ENCODE measurements at places on chromosomes 2 and 18. TPM values are rescaled to one million over a fixed set of nuclear protein-coding genes. Genes with fewer than 3 reads are reported as not detected.

- no peak for DNase-seq
Measured at GRCh38 chr2:4873364-4873763, 818.8 kb upstream of the SOX11 start.

GRCh38 chr2:138221358-138221757, 257.1 kb downstream of the HNMT start:
- DNase-seq: no peak

UGT1A10 gene
- total RNA-seq: not detected

- no peak for DNase-seq
Measured at GRCh38 chr2:241289053-241289452, 26.4 kb downstream of the HDLBP start.

DNA sequence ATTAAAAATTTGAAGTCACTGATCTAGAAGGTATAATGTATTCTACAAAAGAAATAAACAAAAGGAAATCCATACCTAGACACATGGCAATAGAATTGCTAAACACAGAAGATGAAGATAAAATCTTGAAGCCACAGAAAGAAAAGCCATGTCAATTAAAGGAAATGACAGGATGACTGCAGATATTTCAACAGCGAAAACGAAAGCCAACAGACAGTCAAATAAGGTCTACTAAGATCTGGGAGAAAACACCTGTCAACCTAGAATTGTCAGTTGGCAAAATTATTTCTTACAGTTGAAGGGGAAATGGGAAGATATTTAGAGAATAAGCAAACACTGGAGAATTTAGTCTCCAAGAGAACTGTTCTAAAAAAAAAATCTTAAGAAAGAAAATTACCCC, 39.2 kb downstream of the NETO1 start:
- no peak for DNase-seq

DNA sequence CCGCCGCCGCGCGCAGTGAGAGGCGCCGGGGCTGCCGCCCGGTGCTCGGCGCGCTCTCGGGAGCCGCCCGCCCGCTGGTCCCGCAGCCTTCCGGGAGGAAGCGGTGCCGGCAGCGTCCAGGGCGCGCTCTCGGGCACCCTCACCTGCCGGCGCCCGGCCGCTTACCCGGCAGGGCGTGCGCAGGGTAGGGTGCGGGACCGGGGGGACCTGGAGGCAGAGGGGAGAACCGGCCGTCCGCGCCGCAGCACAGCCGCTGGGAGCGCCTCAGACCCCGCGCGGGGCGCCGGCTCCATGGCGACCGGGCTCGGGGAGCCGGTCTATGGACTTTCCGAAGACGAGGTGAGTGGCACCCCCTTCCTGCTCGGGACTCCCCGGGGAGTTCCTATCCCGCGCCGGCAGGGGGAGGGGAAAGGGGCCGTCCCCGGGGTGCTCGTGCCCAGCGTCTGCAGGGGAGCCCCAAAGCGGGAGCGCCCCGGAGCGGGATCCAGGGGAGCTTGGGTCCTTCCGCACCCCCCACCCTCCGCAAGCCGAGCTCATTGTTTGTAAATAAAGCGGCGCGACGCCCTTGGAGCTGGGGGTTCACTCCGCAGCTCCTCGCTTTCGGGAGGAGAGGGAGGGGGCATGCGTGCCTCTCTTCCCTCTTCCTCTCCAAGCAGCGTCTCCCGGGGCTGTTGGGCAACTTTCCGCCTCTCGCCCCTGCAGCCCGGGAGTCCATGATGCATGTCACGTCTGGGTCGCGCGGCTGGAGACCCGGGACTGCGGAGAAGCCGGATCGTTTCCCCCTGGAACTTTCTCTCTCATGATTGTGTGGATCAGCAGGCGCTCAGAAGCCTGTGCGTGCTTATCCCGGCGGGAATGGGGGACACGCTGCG, 580 bp downstream of the NEDD4L start:
- DNase-seq: peak; percentile 36

- DNase-seq: no peak
Measured at GRCh38 chr2:231398585-231398984, 3.1 kb downstream of the B3GNT7 start.

ZNF385B gene
- 3.4 TPM for total RNA-seq

DNA sequence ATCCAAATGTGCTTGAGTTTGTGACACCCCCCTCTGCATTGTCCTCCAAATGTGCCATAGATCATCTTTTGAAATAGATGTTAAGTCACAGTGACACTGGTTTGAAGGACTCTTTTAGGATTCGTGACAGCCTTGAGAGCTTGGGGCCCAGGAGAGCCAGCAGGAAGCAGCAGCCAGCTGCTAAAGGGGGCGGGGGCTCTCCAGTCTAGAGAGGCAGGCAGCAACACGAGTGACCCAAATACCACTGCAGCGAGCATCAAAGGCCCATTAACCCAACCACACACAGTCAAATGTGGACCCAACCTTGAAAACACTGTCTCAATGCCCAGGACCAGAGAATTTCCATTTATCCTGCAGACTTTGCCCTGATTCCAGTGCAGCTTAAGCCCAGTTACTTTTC, 75.6 kb downstream of the ZBTB7C start:
- no peak for DNase-seq

ASB1 gene
- 39.9 TPM for total RNA-seq

GRCh38 chr2:237217995-237218616, 132.4 kb downstream of the COPS8 start:
- no peak for DNase-seq

DNA sequence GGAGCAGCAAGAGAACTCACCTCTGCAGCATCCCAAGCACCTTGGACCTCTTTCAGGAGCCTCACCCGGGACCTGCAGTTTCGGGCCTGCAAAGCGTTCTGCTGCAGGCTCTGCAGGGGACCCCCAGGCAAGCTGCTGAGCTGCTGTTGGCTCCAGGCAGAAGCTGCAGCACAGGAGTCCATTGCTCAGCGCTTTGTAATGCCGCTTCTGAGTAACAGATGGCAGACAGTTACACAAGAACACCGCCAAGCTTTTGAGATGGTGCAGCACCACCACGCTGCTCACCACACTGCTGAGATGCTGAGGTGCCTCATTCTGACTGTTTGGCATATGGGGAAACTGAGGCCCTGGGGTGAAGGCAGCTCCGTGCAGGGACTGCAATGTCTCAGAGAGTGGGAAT, 1.9 kb upstream of the GALNT14 start:
- no peak for DNase-seq

DNA sequence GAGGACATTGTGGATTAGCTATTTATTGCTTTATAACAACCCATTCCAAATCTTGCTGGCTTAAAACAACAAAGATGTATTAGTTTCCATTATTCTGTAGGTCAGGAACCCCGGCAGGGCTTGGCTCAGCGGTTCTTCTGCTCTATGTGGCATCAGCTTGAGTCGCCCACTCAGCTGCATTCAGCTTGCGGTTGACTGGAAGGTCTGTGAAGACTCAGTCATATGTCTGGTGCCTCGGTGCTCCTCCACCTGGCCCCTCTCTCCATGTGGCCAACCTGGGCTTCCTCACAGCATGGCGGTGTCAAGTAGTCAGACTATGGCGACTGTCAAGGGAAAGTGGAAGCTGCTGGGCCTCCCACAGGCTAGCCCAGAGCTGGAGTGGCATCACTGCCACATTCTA, 48.6 kb downstream of the EMILIN2 start:
- no peak for DNase-seq

CYB5A gene
- 46.5 TPM for total RNA-seq

- DNase-seq: no peak
Measured at GRCh38 chr18:33682436-33682835, 104.4 kb downstream of the ASXL3 start.

DNA sequence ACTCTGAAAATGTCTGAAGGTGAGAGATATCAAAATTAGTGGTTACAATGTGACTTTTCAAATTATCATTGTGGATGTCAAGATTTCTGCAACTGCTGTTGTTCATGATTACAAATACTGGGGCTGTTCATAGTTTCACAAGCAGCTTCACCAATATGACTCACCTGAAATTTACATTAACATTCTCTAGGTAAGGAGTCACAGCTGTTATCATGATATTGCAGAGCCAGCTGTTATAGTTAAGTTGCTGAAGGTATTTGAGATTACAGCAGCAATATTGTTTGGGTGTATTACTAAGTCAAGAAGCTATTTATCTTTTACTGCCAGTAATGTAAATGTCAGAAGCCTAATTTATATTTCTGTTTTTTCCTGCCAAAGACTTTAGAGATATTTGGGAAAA, 140.0 kb downstream of the MC4R start:
- no peak for DNase-seq

DNA sequence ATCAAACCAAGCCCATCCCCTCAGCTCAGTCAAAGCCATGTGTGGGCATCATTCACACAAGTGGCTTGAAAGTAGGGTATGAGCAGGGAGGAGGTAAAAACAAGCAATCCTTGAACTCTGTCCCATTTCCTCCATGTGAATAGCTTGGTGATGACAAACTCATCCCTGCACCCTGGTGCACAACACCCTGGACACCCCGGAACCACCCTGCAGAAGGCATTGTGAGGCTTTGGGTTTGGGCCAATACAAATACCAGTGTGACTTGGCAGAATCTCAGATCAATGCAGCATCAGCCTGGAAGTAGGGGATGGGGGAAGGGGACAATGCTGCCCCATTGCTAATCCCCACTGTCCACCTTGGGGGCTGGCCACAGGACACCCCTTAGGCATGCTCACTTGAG, 28.6 kb downstream of the TGFA start:
- DNase-seq: no peak

- DNase-seq: no peak
Measured at GRCh38 chr2:118372886-118373830, 284.9 kb downstream of the INSIG2 start.

ITPRIPL1 gene
- 25.6 TPM for total RNA-seq

DNA sequence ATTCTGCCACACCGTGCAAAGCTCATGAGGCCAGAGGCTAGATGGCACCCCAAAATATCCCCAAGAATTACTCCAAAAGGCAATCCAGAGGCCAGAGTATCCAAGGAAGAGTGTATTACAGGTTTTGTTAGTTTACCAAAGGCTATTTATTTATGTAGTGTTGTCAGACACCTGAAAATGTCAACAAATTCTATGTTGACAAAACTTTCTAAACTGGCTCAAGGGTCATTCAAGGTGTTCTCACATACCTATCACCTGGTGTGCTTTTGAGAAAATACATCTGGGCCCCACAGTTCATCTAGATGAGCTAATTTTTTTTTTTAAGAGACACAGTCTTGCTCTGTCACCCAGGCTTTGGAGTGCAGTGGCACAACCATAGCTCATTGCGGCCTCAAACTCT, 12.4 kb upstream of the DTNB start:
- no peak for DNase-seq

Measured in neural crest cell (in vitro differentiated cells).